ENCODE measurements at places on chromosomes 4 and X. TPM values are rescaled to one million over a fixed set of nuclear protein-coding genes. Genes with fewer than 3 reads are reported as not detected.

DNA sequence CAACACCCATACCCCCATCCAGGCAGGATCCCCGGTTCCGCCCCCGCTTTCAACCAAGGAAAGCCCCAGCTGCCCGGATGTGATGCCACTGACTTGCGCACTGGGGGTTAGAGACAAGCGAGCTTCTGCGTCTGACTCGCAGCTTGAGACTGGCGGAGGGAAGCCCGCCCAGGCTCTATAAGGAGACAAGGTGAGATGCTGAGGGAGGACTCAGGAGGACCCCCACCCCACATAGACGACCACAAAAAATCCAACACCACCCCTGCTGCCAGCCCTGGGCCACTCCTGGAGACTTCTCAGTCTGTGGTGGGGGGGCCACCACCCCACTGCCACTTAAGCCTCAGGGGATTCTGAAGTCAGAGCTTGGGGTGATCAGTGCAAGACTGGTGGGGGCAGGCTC, at the start of gene MAGEA4:
TSS of gene MAGEA4 (plus strand) at position 110 of the 400 bp plus-strand sequence. CDS start 10,776 bp downstream, outside the sequence.
- no peak for DNase-seq

DNA sequence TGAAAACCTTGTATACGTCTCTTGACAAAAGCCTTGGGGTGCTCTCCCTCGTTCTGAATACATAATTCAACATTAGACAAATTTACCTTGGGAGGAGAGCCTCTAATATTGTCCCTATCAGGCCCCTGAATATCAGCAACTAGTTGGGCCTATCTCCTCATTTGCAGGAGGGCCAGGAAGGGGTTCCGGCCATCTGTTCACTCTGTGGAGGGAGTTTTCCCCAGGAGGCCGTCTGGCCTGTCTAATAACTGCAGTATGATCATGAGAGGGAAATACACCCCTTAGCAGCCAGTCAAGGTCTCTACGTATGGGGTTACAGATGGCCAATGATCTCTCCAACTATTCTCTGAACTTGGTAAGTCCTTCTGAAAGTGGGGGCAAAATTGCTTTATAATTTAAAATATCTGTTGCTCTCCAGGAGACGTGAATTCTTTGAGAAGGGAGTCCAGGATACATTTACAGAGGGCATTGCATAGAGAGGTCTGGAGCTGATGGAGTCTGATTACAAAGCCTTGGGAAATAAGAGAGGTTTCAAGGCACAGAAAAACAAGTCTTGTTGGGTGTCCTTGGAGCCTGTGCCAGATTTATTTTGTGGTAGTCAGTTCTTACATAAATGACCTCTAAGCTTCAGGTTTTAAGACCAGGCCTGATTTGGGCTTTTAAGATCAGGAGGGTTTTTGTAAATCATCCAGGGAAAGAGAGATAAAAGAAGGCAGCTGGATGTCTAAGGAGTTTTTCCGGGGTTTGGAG, 48.2 kb upstream of the UXT start:
- no peak for DNase-seq

- DNase-seq = no peak
Observed at GRCh38 chrX:16002185-16002584, 121.2 kb upstream of the GRPR start.

DNA sequence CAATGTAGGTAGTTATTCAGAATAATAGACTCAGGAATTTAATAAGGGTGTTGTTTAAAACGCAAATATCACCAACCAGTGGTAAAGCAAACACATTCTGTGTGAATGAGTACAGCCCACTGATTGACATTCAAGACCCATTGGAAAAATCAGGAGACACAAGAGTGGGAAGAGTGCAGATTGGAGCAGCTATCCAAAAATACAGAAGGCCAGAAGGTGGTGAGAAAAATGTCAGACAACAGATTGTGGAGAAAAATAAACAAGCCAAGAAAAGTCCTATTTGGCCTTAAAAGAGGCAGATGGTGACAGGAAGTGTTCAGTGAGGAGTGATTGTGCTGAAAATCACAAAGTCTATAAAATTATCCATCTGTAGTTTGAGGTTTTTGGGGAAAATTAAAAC, 39.3 kb downstream of the CPE start:
- no peak for DNase-seq

The TEX13C gene
- total RNA-seq = not detected

Data from psoas muscle (tissue), 8 donors.